ENCODE measurements at places on chromosomes 4 and X.

DNA sequence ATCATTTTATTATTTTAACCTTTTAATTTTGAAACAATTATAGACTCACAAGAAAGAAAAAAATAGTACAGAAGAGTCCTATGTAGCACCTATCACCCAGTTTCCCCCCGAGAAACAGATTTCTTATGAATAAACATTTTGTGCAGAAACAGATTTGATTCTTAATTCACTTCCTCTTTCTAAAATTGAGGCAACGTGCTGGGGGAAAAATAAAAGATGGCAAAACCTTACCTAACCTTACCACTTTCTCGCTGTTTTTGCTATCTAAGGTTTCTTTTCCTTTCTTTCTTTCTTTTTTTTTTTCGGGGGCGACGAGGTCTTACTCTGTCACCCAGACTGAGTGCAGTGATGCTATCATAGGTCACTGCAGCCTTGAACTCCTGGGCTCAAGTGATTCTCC, 4.3 kb upstream of the CLNK start:
- peaks cover 19% of the 10 kb centered on the region for H3K4me1 ChIP-seq
- no peak for DNase-seq
- peaks cover 2% of the 10 kb centered on the region for H3K27me3 ChIP-seq
- no peak overlapping the region for H3K27ac ChIP-seq

DNA sequence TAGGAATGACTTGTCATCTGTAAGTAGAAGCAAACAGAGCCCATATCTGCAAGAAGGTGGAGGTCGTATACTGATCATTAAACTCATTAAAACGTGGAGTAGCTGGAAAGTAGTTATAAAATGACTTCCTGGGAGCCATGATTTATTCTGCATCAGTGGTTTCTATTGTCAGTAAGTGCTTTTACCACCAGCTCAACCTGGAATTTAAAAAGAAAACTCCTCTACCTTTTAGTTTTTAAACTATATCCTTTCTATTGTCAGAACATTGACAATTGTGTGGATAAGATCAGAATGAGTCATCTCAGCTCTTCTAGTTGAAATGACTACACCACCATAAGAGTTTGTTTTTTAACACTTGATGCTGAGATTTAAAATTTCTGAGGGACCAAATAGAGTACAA, 651.2 kb upstream of the GALNT7 start:
- no peaks in the 10 kb centered on the region for H3K27me3 ChIP-seq
- H3K4me1 ChIP-seq, result no peaks in the 10 kb centered on the region
- DNase-seq, result no peak

DNA sequence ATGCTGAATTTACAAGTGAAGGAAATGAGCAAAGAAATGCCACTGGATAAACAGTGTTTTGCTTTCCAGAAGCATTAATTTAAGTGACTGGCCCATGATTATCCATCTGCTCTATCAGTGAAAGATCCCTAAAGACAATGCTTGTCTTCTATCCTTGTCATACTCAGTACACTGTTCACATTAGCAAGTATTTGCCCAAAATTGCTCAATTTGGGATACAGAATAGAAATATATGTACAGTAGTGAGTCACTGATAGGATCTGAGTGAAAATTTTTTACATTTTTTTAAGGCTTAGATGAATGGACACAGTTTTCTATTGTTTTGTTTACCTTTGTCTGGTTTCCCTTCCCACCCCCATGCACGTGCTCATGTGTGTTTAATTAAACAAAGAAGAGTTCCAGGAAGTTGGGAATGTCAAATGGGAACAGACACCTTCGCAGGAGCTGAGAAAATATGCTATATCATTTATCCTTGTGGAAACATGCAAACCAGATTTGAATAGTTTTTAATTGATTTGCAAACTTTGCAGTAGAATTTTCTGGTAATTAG, 656.3 kb downstream of the RPA4 start:
- peaks cover 1% of the 10 kb centered on the region for H3K27me3 ChIP-seq
- H3K4me3 ChIP-seq, result no peak overlapping the region
- H3K27ac ChIP-seq, result no peak overlapping the region
- DNase-seq, result no peak
- no peaks in the 10 kb centered on the region for H3K4me1 ChIP-seq

- H3K27me3 ChIP-seq, result no peaks in the 10 kb centered on the region
- H3K36me3 ChIP-seq, result no peaks in the 10 kb centered on the region
- no peak overlapping the region for H3K27ac ChIP-seq
- no peak overlapping the region for H3K4me3 ChIP-seq
Observed at GRCh38 chr4:150972592-150972991, 42.5 kb downstream of the LRBA start.

- H3K4me3 ChIP-seq, result no peak overlapping the region
- peaks cover 4% of the 10 kb centered on the region for H3K36me3 ChIP-seq
- H3K27ac ChIP-seq, result no peak overlapping the region
- no peaks in the 10 kb centered on the region for H3K27me3 ChIP-seq
- no peak for DNase-seq
Observed at GRCh38 chr4:6625256-6625655, 15.2 kb upstream of the MRFAP1 start.

DNA sequence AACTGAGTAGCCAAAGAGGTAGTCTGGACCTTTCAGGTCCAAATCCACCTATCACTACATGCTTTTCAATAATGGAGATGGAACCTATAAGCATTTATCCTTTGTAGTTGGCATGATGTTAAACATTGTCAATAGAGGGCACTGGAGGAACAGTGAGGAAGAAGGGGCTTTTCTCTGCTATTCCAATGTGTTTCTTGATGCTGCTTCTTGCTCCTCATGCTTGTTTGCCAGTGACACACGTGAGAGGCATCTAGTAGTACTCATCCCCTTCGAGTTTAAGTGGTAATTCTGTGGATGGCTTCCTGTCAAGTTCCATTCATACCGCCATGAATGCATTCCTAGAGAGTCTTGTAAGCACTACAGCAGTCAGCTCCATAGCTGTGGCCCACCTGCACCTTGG, 84.0 kb downstream of the NAA11 start:
- H3K4me3 ChIP-seq, result no peak overlapping the region
- H3K4me1 ChIP-seq, result no peaks in the 10 kb centered on the region
- peaks cover 2% of the 10 kb centered on the region for H3K27me3 ChIP-seq
- H3K36me3 ChIP-seq, result no peaks in the 10 kb centered on the region
- H3K27ac ChIP-seq, result no peak overlapping the region

DNA sequence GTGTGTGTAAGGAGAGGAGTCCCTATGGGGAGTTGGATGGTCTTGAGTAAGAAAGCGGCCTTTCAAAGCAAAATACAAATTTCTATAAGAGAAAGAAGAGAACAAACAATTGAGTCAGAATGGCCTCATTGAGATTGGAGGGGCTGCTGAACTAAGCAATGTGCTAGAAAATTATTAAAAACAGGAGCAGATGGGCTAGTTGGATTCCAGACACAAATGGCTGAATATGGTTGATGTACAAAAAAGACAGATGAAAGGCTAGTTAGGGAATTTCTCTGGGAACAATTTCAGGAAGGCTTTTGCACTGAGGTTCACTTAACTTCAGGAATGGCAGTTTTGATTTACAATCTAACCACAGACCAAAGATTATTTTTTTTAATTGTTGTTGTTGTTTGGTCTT, 1806.8 kb upstream of the TENM3 start:
- no peaks in the 10 kb centered on the region for H3K4me1 ChIP-seq
- no peak overlapping the region for H3K4me3 ChIP-seq
- H3K36me3 ChIP-seq, result no peaks in the 10 kb centered on the region
- H3K27me3 ChIP-seq, result peaks cover 2% of the 10 kb centered on the region
- DNase-seq, result no peak

DNA sequence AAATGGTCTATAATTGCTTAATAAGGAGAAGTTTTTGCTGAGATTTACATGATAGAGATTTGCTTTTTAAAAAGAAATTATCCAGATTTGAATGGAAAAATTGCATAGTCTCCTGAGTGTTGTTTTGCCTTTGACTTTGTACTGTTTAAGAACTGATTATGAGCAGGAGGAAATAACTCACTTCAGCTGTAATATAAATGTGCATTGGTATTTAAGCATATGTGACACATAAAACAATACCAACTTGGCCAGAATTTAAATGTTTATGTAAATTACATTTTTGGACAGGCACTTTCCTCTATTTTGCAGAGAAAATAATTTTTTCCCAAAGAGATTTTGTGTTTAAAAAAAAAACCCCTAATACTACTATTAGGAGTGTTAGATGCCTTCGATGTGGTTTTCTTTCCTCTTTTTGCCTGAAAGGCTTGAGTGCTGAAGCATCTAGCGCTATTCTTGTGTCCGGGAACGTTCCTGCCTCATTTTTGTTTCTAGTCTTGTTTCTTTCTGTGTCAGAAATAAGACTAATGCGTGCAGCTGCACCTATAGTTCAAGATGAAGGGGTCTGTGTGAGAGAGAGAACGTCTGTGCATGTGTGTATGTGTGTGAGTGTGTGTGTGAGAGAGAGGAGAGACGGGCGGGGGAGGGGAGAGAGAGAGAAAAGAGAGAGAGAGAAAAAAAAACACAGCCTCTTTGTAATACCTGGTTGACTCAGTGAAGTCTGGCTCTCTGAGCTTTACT, 60.8 kb downstream of the TBL1X start:
- H3K4me3 ChIP-seq, result no peak overlapping the region
- no peaks in the 10 kb centered on the region for H3K27me3 ChIP-seq
- peaks cover 29% of the 10 kb centered on the region for H3K4me1 ChIP-seq
- H3K36me3 ChIP-seq, result no peaks in the 10 kb centered on the region
- DNase-seq, result no peak
